ENCODE measurements at places on chromosomes 6 and 20.

DNA sequence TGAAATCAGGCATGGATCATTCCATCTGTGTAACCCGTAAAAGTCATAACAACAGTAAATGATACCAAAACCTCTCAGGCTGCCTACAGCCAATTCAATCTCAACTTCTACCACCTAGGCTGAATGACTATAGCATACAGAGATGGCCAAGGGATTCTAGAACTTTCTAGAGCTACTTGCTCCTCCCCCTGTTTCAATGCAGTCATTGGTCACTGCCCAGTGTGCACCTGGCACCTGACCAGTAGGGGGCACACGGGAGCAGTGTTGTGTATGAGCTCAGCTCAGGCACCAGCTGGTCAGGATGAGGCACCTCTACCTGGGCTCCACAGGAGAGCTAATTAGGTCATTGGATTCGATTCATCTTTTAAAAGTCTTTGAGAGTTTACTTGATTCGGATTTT is 86.2 kb downstream of the PLEKHG1 start:
- DNase-seq: peak; percentile 16

- DNase-seq: no peak
Measured at GRCh38 chr20:17807651-17808050, 107.9 kb downstream of the BANF2 start.

DNA sequence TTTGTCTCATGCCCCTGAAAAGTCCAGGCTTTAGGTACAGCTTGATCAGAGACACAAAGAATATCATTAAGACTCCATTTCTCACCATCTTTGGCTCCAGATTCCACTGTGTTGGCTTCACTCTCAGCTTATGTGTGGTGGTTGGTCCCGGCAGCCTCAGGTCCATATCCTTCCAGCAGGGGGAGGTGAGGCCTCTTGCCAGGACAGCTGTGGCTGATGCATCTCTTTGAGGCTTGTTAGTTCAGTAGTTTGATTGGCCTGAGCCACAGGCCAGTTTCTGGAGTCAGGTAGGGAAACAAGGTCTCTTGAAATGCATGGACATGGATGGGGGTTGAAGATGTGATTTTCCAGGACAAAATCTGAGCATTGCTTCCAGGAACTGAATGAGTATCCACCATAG is 62.4 kb downstream of the JAG1 start:
- DNase-seq: no peak

- DNase-seq: no peak
Measured at GRCh38 chr6:108838101-108838717, 10.0 kb upstream of the ARMC2 start.

DNA sequence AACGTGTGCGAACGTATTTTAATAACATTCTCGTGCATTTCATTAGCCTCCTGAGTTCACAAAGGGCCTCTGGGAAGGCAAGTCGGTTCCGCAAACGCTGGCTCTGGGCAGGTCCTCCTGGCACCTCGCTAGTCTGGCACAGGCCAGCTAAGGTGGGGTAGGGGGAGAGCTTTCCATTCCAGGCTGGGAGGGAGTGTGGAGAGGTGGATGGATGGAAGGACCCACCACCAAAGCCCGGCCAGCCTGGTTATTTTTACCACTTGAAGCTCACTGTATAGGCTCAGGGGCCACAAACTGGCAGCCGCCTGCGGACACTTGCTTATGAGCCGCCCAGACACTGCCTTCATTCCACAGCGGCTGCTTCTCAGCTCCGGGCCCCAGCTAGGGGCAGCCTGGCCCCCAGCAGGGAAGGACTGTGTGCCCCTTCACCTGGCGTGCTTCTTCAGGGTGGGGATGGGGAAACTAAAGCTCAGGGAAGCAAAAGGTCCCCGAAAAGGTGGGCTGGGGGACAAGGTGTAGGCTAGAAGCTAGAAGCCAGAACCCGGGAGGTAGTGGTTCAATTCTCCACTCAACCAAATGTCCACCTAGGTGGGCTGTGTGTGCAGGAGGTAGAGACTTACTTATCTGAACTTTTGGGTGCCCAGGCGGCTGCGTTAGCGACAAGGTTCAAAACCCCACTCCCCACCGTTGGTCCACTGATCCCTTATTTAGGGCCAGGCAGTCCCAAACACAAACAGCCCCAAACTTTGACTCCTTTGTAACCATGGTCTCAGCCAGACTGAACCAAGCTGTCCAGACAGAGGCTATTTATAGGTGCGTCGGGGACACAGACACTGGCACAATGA is 1.7 kb downstream of the PMEPA1 start:
- no peak for DNase-seq

GRCh38 chr6:247351-247750 is 44.9 kb upstream of the DUSP22 start:
- DNase-seq: no peak

DNA sequence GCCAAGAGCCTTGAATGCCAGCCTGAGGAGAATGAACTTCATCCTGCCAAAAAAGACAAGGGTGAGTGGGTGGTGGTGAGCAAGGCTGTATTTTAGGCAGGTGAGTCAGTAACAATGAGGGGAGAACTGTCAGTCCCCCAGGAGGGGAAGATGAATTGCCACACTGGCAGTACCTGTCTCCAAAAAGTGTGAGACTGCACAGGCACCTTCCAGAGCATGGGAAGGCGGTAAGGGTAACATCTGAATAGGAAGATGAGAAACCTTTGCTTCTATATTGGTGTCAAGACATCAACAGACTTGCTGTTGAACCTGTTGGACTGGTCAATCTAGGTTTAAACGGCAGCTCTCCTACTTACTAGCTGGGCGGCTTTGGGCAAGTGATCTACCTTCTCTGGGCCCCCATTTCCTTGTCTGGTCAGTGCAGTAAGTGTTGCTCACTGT is 30.9 kb downstream of the STK35 start:
- DNase-seq: no peak

GRCh38 chr6:85936916-85937315 is 294.2 kb upstream of the SYNCRIP start:
- no peak for DNase-seq

DNA sequence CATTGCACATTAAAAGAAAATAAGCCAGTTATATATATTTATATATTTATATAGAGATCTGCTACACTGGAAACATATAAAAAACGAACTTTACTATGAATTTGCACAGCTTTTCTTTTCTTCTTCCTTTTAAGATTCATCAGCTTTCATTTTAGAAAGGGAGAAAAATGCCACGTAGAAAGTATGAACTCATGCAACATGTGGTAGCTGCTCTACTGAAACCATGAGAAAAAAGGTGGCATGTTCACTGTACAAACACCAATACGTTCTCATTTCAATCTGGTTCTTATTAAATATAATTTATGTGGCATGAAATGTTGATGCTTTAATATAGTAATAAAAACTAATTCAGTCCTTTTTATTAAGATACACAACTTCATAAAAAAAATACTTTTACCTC is 68.8 kb upstream of the THEMIS start:
- DNase-seq: no peak

DNA sequence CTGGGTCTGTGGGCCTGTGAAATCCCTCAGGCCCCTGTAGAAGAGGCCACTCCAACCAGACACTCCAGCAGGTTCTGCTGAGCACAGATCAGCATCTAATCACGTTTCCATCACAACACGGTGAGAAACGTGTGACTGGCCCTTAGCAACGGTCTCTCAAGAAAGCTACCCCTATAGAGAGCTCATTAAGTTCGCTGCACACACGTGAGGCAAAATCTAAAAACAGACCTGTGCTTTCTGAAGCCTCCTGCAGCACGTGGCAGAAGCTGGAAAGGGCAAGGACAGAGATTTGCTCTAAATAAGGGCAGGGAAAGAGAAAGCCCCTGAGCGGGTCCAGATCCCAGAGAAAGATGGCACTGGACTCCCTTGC is 56.5 kb downstream of the GPR6 start:
- no peak for DNase-seq

- no peak for DNase-seq
Measured at GRCh38 chr6:120873125-120873865, 461.0 kb downstream of the TBC1D32 start.

GRCh38 chr6:168939796-168940195 is 313.9 kb downstream of the THBS2 start:
- DNase-seq: no peak

- DNase-seq: no peak
Measured at GRCh38 chr20:25309395-25310267, 61.7 kb downstream of the PYGB start.

DNA sequence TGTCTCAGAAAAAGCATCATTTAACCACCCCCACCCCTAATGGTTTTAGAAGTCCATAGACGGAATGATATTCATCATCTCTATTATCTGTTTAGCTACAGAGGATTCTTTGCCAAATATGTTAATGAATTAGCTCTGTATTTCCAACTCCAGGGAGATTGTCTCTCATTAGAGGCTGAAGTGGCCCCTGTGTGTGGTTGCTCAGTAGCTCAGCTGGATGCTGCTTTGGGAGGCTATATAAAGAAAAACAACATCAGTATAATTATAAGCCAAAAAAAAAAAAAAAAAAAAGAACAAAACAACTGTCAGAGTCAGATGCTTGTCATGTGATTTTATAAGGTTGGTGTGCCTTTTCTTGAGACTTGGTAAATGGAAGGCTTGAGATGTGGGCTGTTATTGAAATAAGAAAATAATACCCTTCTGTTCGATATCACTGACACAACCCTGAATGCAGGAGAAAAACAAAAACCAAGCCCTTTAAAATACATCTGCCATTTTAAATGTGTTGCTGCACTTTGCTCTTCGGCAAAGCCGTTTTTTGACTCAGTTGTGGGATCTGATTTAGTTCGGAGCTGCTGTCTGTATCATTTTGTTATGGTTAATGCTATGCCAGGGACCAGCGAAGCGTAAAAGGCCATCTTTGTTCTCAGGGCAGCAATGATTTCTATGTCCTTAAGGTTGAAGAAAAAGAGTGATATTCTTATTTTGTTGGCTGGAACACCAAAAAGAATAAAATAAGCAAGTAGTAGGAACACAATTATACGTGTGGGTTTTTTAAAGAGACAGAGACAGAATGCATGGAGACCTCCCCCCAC is 422.6 kb downstream of the QKI start:
- DNase-seq: no peak

DNA sequence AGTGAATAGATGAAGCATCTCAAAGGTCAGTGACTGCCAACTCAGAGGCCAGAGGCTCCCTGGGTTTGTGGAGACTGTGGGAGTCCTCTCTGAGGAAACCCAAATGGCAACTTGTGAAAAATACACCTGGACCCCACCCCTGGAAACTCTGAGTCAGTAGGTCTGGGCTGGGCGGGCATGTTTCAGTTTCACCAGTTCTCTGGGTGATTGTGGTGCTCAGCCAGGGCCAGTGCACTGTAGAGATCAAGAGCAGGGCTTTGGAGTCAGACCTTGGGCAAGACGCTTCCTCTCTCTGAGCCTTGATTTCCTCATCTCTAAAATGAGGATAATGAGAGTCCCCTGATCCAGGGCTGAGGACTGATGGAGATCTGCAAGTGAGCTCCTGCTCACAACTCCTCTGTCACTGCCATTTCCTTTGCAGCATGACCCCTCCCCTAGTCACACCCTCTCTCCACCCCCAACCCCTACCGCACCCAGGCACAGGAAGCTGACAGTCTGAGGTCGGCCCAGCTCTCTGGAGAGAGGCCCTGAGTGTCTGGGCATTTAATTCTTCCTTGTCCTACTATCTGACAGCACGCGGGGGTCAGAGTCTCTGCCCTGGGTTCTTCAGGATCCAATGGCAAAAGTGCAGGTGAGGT is 5.1 kb downstream of the DEF6 start:
- peak; percentile 89 for DNase-seq

DNA sequence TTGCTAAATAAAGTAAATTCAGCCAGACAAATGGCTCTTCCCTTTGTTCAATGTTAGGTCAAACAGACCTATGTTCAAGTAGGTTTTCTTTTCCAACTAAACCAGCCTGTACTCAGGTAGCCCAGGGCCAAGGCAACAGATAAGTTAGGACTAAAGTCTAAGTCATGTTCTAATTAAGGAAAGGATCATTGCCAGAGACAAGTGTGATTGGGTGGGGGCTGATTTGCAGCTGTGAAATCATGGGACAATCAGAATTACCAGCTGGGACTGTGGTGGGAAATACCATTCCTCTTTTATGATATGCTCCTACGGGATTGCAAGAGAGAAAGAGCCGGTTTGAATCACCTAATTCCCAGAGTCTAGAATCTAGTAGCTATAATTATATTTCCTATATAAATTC is 4.2 kb upstream of the FBXO30 start:
- DNase-seq: no peak

- DNase-seq: no peak
Measured at GRCh38 chr6:150194195-150194594, 51.4 kb downstream of the PPP1R14C start.

- DNase-seq: no peak
Measured at GRCh38 chr6:169029861-169030260, 223.8 kb downstream of the THBS2 start.

DNA sequence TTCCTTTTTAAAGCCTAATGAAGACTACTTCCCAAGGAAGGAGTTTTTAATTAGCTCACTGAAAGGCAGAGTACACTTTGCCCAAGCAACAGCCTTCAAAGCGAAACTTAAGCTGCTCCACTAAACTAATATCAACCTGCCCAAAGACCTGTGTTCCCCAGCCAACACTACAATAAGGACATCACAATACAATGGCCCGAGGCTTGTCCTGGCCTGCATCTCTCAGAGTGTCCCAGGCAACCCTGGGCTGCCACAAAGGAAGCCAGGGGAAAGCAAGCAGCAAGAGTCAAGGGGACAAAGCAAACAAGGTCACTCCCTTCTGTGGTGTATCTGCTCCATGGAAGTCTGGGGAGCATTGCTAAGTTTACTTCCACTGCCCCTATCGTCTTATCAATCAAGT is 52.3 kb downstream of the PIGU start:
- DNase-seq: no peak

DNA sequence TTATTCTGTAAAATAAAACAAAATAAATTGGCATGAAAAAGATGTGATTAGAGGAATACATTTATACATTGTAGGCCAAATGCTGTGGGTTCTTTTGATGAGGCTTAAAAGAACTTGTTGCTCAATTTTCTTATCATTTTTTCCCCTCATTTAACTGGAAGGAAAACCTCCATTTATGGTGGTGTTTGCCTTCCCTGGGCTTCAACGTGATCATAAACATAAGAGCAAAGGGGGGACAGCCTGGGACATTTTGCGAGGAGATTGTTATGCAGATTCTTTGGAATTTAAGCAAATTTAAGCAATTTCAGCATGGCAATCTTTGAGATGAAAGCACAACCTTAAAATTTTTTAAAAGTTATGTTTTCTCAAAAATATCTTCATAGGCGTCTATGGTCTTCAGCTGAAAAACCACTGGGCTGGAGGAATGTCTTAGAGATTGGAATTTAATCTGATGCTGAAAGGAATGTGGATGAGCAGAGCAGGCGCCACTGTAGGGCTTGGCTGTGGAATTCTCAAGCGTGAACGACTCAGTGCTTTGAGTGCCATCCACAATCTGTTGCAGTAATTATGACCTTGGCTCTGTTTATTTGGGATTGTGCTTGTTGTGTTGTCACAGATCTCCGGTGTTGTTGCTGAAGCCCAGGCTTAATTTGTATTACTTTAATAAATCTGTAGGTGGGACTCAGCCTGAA is 149.4 kb upstream of the MLIP start:
- DNase-seq: no peak

All from CD4-positive, alpha-beta T cell treated with Interleukin-6 at 100 ng/mL for 8 hours (primary cell).